ENCODE measurements at places on chromosomes 11 and 22.

DNA sequence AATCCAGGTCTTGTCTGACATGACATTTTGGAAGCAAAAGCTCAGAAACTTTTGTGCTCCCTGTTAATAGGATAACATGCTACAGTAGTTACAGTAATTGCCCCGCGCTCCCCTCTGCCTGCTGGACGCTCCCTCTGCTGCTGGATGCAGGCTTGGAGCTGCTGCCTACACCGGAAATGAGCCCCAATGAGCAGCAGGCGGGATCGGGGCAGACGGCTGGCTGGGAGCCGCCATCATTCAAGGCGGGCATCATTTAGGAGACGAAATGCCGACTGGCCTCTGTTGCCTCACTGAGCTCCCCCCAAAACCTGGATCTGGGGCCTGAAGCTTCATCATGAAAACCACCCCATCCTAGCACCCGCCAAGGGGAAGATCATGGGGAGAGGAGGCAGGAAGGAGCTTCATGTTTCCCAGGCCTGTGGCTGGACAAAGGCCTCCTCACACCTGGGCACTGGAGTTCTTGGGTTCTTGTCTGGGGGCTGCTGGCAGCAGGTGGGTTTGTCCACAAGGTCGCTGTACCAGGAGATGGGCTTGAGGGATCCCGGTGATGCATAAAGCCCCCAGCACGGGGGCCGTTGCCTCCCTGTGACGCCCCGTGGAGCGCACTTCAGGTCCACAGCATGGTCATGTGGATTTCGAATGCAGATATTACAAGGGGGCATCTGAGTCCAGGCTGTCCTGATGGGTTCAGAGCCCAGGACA, 664.3 kb downstream of the BRD1 start:
- H3K36me3 ChIP-seq, result no peaks in the 10 kb centered on the region
- no peak for DNase-seq
- H3K27ac ChIP-seq, result no peak overlapping the region
- H3K4me3 ChIP-seq, result no peak overlapping the region
- no peaks in the 10 kb centered on the region for H3K27me3 ChIP-seq
- no peaks in the 10 kb centered on the region for H3K4me1 ChIP-seq

DNA sequence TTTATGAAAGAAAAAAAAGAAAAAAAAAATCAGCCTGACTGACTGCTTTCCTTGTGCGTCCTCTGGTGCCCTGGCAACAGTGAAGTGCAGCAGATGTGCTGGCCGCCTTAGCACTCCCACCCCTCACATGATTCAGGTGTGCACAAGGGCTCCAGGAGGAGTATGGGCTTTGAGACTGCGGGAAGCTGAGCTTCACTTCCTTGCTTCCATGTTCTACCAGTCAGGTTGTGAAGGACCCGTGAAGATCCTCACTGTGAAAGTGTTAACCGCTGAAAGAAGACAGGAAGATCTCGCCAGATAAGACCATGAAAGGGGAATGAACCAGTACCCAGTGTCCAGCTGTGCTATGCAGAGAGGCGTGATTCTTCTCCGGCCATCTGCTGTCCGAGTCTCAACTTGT, 48.2 kb downstream of the HIRA start:
- peaks cover 46% of the 10 kb centered on the region for H3K36me3 ChIP-seq
- DNase-seq, result no peak
- H3K27ac ChIP-seq, result no peak overlapping the region
- H3K27me3 ChIP-seq, result no peaks in the 10 kb centered on the region
- H3K4me3 ChIP-seq, result no peak overlapping the region

DNA sequence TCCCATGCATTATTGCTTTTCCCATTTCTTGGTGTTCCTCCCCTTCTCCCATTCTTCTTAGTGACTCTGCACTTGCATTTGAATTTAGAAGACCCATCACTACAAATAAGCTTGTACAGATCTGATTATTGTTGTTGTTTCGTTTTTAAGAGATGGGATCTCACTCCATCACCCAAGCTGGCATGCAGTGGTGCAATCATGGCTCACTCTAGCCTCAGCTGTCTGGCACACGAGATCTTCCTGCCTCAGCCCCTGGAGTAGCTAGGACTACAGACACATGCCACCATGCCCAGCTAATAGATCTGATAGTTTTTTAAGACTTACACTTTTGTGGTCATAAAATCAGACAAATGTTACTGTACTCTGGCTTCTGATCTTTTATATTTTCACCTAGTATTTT, 252.1 kb downstream of the DDX10 start:
- DNase-seq, result no peak
- no peaks in the 10 kb centered on the region for H3K36me3 ChIP-seq
- no peak overlapping the region for H3K27ac ChIP-seq
- H3K4me1 ChIP-seq, result peaks cover 4% of the 10 kb centered on the region

- no peak within 1 kb of the TSS for H3K27ac ChIP-seq
- peak within 1 kb of the TSS; percentile 73 for H3K4me3 ChIP-seq
- no peaks in the 10 kb centered on the region for H3K27me3 ChIP-seq
- H3K36me3 ChIP-seq, result peaks cover 9% of the 10 kb centered on the region
- peaks cover 33% of the 10 kb centered on the region for H3K4me1 ChIP-seq
These were observed at the start of gene PGGHG for GRCh38 chr11:288478-289397. Gene PGGHG (plus strand): TSS chr11:289126. CDS start chr11:289817, 691 bp downstream.
